RCC 7860 (cell line): ENCODE measurements at places on chromosomes 1 and 21.
A peak's percentile ranks its signal among the peaks of the same experiment; 100 is the strongest.

DNA sequence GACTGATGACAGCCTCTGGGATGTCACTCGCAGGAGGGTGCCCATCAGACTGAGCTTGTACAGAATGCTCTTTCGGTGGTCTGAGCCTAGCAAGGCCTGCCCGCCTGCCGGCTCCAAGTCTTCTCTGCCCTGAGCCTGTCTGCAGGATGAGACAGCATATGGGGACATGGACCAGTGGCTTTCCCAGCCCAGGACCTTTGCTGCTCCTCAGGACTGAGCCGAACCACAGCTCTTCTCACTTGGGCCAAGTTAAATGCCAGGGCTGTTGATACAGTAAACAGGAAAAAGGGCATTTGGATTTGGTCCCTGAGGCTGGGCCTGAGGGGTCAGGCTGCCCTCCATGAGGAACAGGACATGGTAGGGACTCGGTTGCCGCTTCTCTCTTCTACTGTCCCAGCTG is 64.3 kb upstream of the EPS8L3 start:
- DNase-seq = no peak

- DNase-seq = no peak
These were observed 119.6 kb downstream of the IER5 start for GRCh38 chr1:181208083-181208482.

DNA sequence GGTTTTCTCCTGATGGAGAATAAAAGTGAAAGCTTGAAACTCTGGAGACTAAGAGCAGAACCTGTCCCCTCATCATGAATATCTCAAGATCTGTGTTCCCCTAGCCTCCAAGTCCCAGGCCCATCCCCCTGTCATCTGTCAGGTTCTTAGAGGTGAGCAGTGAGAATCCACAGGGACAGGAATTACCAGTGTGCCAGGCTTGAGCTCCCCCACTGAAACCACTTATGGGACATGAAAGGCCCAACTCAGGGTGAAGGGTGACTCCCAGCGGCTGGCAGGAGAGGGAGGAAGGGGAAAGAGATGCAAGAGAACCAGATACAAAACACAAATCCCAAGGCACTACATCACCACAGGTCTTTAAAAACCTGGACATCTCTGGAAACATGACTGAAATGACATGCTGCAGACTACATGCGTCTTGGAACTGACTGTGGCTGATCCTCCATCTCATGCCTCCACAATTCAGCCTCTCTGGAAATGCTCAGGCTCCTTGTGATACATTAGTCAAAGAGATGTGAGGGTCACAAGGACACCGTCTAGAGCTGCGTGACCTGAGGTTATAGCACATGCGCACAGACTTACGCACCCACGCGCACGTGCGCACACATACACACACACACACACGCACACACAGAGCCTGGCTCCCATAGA is 6.8 kb upstream of the LY9 start:
- DNase-seq = no peak

DNA sequence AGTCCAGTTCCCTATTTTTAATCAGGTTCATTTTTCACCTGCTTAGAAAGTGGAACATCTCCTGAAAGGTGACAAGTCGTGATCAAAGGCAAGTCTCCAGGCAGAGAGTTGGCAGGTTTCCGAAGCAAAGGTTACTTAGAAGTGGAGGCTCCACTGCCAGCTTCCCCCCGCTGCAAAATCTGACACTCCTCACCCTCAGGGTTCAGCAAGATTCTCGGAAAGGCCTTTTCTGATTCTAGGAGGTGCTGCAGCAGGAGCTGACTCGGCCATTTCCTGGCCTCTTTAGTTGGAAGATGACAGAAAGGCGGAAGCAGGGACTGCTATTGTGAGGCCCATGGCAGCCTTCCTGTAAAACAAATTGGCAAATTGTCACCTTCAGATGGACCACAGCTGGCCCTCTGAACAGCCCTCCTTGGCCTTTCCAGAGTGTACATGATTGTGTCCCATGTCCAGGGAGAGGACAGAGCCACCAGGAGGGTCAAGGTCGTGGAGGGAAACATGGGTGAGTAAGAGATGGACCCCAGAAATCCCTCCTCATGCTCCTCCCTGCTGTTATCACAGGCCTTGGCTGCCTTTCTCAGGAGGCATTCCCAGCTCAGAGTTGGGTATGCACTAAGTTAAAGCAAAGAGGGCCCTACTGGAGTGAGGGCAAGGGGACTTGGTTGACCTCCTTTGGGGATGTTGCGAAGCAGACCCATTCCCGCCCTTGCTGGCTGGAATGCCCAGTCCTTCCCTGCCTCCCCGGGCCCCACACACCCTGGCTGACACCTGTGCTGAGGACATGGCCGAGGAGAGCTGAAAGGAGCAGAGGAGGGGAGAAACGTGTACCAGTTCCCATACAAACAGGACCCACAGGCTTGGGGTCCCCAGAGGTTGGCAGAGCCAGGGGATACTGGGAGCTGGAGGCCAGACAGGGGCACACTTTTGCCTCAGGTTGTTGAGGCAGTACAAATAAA is 115.5 kb upstream of the IRF2BP2 start:
- DNase-seq = no peak

DNA sequence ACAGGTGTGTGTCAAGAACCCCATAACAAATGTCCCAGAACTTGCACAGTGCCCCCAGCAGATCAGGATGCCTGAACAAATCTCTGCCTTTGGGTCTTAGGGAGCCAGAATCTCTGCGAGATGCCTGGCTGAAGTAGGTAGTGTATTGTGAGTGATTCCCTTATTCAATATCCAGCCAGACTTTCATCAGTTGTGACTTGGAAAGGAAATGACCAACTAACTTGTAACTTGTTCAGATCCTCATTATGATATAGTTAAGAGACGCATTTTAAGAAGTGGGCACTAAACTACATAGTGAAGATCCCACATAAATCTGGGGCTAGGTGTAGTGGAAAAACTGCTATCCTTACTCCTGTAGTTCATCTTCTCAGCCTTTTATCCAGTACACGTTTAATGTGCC is 11.8 kb downstream of the OLIG2 start:
- no peak for DNase-seq

DNA sequence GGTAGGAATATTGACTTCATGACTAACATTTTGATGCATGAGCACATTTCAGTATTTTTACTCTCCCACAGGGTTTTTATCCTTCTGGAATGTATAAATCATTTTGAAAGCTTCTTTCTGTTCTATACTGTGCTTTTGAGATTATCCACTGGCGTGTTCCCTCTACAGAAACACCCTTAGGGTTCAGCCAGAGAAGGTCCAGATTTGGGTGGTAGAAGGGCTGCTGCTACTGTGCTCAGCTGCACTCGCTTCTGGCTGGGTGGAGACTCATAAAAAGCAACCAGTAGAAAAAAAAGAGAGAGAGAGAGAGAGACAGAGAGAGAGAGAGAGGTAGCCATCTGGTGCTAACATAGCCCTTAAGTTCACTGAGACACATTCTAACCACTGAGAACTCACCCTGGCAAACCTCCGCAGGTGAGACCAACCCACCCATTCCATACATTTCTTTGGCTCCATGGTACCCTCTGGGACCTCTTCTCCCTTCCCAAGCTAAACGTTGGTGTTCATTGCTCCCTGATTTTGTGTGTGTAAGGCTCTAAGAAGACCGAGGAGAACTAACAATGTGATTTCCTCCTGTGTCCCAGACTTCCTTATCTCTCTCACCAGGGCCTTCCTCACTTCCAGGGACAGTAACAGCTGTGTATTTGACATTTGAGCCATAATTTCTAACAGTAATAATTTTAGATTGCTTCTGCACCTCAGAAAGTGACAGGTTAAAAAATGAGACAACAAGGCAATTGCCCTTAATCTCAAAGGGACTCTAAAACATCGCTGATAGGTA is 7.2 kb downstream of the APCS start:
- DNase-seq = peak; percentile 9

DNA sequence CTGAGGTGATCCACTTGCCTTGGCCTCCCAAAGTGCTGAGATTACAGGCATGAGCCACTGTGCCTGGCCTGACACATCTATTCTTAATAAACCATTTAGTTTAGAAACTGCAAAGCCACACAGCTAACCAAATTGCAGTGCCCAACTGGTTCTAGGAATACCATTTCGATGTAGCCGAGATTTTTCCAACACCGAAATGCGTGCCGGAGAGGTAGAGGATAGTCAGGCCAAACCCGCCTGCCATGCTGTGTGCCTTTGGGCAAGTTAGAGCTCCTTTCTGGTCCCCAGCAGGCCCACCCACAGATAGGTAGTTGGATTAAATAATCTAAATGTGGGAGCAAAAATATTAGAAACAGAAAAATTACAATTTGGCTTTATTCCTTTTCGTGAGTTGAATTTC is 254.4 kb downstream of the FOXD2 start:
- DNase-seq = no peak

DNA sequence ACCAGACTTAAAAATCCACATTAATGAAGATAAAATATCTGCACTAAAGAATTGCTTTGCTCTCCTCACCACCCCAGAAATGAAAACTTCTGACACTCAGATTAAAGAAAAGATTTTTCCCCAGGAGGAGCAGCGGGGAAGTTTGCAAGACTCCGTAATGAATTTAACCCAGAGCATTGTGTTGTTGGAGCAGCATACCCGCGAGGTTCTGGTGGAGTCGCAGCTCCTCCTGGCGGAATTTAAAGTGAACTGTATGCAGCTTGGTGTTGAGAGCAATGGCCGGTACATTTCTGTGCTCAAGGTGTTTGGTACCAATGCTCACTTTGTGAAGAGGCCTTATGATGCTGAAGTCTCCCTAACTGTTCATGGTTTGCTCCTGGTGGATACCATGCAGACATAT is 46.4 kb downstream of the VPS13D start:
- DNase-seq = no peak

DNA sequence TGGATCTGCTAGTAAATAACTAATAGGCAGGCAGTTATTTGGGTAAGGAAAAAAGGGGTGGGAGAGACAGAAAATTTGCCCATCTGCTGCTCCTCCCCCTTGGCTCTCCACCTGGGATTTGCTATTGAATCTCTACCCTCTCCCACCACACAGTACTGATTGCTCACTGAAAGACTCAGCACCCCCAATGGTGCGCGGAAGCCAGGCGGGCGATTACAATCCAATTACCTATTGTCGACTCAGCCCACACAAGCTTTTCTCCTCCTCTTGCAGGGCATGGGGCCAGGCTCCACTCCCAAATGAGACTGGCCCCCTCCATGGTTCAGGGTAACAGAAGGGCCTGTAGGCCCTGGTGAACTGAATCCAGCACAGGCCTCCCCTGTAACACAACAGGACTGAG is 2.7 kb upstream of the HMGN2 start:
- DNase-seq = no peak

GRCh38 chr21:43991447-43991991 is 20.6 kb upstream of the TRAPPC10 start:
- no peak for DNase-seq

DNA sequence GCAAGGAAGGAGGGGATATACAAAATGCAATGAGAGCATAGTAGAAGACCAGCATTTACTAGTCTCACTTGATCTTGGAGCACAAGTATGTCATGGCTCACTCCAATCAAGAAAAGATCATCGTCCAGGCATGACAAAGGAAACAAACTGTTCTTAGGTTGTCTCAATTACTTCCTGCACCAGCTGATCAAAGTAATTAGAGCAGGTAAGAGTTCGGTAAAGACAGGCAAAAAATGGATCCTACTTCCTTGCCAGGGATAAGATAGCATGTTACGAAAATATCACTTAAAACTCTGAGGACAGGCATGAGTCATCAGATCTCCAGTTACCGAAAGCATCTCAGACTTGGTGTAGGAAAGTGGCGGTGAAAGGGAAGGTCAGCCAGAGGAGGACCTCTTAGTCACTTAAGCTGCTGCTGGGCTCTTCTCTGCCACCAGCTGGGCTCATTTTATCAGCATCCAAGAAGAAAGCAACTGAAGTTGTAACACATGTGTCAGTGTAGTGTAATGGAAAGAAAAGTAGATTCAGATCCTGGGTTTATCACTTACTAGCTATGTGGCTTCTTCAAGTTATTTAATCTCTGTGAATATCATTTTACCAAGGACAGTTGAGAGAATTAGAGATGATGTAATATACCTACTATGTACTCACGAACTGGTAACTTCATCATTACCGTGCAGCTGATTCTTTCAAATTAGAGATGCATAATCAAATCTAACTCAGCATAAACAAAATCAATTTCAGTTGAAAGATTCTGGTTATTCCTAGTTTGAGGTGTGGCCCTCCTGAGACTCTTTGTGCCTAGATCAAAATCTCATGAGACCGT is 46.8 kb downstream of the XCL1 start:
- peak; percentile 86 for DNase-seq

GRCh38 chr1:51425273-51425672 is 93.8 kb downstream of the EPS15 start:
- DNase-seq = no peak

DNA sequence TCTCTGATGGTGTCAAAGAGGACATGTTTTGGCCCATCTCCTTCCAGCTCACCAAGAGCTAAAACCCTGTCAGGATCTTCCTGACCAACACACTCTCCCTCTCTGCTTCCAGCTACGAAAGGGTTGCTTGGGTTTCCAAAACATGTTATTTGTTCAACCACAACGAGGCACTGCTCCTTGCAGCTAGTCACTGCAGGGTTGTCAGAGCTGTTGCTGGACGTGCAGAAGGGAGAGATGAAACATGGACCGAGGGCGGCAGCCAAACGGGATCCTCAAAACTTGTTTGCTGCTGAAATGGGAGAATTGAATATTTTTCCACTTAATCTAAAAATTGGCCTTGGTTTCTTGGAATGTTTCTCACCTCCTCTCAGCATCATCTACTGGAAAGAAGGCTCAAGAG is 12.4 kb downstream of the ZBTB18 start:
- DNase-seq = no peak

DNA sequence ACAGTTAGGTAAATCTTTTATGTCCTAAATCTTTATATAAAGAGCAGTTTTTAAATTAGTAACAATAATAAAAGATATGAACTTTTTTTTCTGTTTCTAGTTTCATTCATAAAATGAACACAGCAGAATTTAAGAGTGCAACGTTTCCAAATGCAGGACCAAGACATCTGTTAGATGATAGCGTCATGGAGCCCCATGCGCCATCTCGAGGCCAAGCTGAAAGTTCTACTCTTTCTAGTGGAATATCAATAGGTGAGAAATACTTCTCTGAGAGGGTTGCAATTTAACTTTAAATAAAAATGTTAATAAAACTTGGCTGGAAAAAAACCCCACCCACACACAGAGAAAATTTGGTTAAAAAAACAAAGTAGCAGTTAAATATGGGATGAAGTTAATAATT is 15.0 kb upstream of the ANGPTL1 start:
- DNase-seq = no peak
